Muscle of arm (tissue), 14 donors: ENCODE measurements at places on chromosomes 16 and 17. TPM values are rescaled to one million over a fixed set of nuclear protein-coding genes. Genes with fewer than 3 reads are reported as not detected.
A peak's percentile ranks its signal among the peaks of the same experiment; 100 is the strongest.

DNA sequence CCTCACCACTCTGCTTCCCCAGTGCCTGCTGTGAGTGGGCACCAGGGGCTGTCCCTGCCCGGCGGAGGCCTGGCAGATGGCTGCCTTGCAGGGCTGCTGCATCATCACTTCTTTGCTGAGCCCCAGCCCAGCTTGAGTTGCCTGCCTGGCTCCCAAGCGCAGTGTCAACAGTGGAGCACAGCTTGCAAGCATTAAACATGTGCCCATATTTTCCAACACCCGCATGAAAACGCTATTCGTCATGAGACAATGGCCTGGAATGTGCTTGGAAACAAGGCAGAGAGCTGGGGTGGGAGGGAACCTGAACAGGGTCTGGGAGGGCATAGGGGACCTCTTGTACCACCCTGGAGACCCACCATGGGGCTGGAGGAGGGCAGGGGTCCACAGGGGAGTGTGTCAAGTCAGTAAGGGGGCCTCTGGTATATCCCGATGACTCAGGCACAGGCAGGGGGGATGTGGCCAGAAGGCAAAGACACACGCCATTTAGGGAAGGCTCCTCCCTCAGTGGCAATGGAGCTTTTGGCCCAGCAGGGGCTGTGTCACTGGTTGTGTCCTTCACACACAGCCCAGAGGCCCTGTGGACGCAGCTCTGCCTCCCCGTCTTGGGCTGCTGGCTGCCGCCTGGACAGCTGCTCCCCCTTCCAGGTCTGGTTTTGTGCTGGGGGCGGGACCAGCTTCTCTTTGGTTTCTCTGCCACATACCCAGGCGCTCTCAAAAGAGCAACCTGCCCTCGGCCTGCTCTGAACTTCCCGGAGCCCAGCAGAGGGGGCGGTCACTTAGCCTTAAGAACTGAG is 17.4 kb upstream of the MTSS2 start:
- no peak for DNase-seq

The ZNF423 gene
- polyA plus RNA-seq: not detected

The TEKT5 gene
- not detected for polyA plus RNA-seq

The HCRT gene
- polyA plus RNA-seq: not detected

DNA sequence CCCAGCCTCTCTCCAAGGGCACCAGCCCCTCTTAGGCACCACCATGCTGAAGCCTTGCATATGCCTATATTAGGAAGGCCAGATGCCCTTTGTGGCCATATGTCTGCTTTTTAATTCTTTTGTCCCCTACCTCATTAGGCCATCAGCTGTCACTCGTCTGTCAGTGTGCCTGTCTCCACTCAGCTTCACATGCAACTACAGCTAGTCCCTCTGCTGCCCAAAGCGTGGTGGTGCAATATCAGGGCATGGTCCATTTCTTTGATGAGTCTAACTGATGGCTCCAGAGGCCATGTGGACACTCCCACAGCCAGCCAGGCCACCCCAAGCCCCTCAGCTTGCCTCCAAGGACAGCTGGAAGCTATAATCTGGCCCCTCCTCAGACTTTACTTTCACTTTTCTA is 36.3 kb downstream of the MYO18A start:
- DNase-seq: no peak

The LRRC37B gene
- polyA plus RNA-seq: 11.6 TPM

The ANKRD40 gene
- polyA plus RNA-seq: 36.5 TPM

The ABCA3 gene
- 14.7 TPM for polyA plus RNA-seq

DNA sequence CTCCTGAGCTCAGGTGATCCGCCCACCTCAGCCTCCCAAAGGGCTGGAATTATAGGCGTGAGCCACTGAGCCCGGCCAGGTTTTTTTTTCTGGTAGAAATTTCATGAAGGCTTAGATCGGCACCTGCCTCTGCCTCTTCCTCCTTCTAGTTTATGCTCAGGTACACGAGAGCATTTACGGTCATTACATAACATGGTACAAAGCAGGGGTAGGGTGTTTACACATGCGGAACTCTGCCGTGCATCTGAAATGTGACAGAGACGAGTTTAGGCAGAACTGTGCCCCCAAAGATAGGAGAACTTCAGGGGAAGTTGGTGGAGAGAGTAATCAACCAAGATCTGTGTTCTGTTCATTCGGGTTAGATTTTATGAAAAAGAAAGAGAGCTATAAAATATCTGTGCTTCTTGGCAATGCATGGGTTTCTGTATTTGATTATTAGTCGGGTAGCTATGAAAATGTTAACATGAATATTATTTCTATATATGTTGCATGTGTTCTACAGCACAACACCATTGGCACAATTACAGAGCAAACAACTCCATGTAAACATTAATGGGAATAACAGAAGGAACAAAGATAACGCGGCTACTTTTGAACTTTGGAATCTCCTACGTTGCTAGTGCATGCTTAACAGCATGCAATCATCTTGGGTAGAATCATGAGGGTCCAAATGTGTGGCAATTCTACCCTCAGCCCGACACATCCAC is 23.5 kb upstream of the MAP2K6 start:
- no peak for DNase-seq

DNA sequence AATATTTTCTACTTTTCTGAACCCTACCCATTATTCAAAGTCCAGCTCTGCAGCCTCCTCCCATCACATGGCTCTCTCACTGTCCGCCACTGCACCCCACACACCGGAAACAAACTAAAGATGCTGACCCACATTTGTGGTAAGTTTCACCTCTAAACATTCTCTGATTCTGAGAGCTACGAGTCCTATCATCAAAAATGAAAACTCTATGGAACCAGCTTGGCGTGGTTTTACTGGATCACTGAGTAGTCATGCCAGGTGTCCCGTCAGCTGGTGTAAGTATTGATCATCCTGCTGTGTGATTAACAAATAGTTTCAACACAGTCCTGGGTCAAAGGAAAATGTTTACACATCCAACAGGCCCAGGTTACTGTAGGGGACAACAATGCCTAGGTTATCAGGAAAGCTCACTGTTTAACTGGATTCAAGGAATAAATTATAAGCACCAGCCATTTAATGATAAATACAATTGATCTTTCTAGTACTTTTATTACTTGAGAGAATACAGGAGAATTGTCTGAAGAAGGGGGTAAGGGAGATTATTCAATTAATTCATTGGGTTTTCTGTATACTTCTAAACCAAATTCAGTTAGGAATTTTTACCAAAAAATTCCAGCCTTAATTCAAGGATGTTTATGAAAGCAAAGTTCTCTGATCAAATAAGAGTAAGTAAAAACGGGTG is 33.9 kb downstream of the CYTH1 start:
- DNase-seq: no peak

DNA sequence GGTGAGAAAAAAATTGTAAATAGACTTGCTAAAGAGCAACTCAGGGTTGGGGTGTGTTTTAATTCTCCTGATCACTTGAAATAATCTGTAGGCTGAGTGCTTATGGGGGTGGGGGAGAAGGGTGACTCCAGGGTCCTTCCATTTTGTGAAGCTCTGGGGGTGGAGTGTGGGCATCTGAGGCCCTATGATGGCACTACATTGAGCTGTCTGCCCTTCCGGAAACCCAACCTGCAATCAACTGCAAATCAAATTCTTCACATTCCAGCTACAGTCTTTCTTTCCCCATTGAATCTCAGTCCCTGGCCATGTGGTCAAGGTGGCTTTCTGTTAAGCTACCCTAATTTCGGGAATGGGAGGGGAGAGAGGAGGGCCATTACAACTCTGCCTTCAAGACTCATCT is 6.0 kb upstream of the CDC6 start:
- DNase-seq: no peak

GRCh38 chr17:75457047-75457654 is 716 bp downstream of the TMEM94 start:
- peak; percentile 61 for DNase-seq

- DNase-seq: no peak
Observed at GRCh38 chr17:8175795-8176196, 384 bp downstream of the TMEM107 start.

GRCh38 chr16:84246679-84247077 is 6.9 kb upstream of the KCNG4 start:
- DNase-seq: no peak

DNA sequence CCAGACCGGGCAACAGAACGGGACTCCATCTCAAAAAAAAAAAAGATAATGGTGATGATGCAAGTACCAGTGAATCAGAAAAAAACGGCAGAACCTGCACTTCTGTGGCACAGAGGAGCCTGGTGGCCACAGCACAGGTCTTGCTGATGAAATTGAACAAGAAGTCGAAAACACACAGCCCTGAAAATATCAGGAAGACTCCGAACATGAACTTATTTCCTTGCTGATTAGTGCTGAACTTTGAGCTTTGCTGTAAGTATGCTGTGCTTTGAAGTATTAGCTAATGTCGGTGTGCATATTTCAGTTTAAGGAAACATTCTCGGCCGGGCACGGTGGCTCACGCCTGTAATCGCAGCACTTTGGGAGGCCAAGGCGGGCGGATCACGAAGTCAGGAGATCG is 10.9 kb upstream of the MYO15B start:
- DNase-seq: no peak

The CD300LF gene
- polyA plus RNA-seq: 0.14 TPM

The MGAT5B gene
- polyA plus RNA-seq: 0.71 TPM

DNA sequence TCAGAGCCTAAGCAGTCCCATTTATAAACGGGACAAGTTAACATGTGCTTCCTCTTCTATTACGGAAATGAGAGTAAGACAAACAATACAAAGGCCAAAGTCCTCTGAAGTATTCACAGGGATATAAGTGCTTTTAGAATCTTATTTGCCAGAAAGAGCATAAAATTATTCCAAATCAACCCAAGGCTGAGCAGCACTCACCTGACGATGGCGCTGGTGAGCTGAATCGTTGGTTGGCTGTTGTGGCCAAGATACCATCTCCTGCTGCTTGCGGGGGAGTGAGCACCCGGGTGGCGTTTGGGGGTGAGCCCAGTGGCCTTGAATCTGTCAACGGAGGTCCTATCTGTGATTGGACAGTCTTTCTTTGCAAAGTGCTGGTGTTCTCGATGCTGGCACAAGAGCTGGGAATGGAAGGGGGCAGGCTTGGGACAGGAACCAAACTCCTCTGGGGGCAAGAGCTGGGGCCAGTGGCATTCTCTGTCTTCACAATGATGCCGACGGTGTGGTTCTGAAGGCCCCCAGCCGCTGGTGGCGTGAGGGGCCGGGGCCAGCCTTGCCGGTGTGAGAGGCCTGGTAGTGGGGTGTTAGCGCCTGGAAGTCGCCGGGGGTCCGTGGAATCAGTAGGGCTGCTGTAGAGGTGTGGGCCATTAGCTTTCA is 9.5 kb upstream of the DHRS13 start:
- no peak for DNase-seq

GRCh38 chr17:80892900-80893603 is 98.6 kb upstream of the CHMP6 start:
- no peak for DNase-seq
